ENCODE measurements at places on chromosomes 11 and 22.
A peak's percentile ranks its signal among the peaks of the same experiment; 100 is the strongest.

GRCh38 chr11:30859669-30860068 is 273.5 kb upstream of the MPPED2 start:
- no peak for DNase-seq

DNA sequence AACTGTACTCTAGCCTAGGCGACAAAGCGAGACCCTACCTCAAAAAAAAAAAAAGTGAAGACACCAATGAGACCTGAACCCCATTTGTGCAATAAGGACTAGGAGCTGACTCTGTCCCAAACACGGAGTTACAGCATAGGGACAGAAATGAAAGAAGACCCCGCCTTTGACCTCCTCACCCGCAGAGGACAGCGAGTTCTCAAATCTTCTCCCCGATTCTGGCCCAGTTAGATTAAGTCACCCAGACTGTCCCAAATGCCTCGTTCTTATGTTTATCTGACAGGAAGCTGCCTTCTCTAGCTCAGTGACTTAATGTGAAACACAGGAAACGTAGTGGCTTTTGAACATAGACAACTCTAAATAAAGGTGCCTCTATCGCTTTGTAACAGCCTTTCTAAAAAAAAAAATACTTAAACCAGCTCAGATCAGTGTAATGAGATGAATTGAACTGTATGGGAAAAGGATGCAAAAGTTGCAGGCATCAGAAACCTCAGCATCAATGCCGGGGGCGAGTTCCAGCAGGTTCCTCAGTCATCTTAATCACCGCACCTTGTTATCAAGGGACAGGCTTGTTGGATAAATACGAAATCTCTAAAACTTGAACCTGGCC is 10.6 kb downstream of the MYH9 start:
- no peak for DNase-seq

GRCh38 chr11:85949798-85950197 is 94.6 kb downstream of the CCDC83 start:
- DNase-seq, result no peak

- no peak for DNase-seq
Observed at GRCh38 chr11:1916986-1917522, 2.4 kb upstream of the TNNT3 start.

GRCh38 chr11:16352707-16353106 is 3.6 kb downstream of the SOX6 start:
- no peak for DNase-seq

- no peak for DNase-seq
Observed at GRCh38 chr11:86014221-86014620, 54.7 kb downstream of the PICALM start.

- no peak for DNase-seq
Observed at GRCh38 chr11:70251659-70252321, 18.7 kb upstream of the PPFIA1 start.

GRCh38 chr11:14393129-14393528 is 34.1 kb upstream of the RRAS2 start:
- DNase-seq, result no peak

GRCh38 chr11:4671741-4672140 is 25.9 kb downstream of the OR51E2 start:
- DNase-seq, result no peak

DNA sequence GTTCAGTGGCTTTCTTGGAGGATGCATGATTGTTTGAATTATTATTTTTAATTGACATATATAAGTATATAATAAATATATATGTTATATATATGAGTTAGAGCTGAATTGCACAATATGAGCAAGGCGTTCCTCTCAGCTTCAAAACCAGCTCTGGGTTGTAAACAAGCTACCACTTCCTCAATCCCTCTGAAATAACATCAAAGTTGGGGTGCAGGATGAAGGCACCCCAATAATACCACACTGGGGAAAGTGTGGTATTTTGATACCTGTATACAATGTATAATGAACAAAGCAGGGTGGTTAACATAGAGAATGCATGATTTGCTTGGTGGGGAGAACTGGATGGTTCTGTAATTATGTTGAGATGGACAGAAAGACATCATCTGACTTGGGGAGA is 1.7 kb upstream of the SORL1 start:
- DNase-seq, result no peak

- DNase-seq, result no peak
Observed at GRCh38 chr22:25554238-25554671, 10.2 kb upstream of the GRK3 start.

DNA sequence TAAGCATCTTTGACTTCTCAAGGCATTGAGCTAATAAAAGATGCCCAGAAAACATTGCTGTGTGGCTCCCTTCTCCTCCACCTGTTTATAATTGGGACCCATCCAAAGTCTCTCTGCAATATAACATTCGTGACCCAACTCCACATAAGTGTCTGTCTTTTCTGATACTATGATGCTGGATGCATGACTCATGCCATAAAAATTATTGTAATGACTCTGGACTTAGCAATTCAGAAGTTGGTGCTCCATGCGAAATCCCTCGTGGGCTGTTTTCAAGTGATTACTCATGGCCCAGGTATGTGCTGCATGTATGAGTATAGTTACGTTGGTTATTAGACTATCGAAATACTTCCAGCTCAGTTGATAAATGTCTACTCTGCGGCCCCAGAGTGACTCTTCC is 11.7 kb downstream of the FJX1 start:
- no peak for DNase-seq

- DNase-seq, result no peak
Observed at GRCh38 chr11:92663539-92663938, 305.9 kb upstream of the MTNR1B start.

DNA sequence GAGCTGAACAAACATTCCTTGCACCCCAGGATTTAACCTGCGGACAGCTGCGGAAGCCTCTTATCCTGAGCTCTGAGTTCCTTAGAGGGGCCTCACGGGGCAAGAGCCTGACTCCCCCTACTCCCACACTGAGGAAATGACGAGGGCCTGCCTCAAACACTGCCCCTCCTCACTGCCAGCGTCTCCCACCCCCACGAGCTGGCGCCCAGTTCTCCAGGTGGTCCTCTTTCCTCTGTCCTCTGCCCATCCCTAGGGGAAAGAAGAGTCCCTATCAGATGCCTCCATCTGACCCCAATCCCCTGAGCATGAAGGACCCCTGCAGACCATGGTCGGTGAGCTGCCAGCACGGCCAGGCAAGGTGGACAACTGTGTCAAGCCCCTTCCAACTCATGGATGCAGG is 14.3 kb downstream of the CHST1 start:
- DNase-seq, result no peak

DNA sequence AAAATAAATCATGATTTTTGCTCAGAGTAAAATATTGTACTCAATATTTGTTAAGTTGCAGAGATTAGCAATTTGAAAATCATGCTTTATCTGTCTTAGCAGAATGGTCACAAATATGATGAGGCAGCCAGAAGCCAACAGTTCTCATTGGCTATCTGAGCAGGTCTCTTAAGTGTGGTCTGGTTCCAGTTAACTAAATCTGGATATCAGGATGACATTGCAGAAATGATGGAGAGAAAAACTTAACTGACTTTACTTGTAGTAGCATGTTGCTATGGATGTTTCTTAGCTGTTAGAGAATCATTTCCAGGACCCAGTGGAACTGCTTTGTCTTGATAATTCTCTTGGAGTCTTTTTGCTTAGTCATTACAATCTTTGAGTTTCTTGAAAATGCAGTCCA is 1070.3 kb downstream of the JRKL start:
- no peak for DNase-seq

DNA sequence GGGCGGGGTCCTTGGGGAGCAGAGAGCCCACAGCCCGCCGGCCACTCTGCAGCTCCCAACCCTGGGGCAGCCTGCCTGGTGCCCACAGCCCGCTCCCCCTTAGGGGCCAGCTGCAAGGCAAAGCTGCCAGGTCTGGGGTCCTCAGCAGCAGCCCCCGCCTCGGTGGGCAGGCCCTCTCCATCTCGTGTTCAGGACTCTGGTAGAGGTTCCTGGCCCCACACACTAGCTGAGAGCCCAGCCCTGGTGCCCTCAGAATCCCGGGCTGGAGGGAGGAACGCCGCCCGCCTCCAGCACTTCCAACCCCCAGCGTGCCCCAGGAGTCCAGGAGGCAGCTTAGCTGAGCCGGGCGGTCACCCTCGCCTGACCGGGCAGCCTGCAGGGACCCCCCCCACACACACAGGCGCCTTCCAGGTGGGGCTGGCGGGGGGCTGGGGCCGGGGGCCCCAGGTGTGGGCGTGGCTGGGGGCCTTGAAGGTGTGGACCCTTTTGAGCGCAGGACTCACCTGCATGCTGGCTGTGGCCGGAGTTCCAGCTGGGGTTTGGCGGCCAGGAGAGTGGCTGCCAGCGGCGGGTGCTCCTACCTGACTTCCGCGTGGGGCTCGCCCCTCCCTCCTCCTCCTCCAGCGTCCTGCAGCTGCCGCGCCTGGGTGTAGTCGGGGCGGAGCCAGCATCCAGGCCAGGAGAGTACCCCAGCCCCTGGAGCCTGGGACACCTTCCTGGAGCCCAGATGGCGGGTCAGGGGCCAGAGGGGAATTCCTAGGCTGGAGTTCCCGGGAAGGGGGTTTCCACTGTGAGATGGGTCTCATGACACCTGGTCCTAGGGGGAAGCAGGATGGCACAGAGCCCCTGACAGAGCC is at the start of gene ANO9:
Gene ANO9 (minus strand): TSS at position 594 of the 857 bp plus-strand sequence. CDS start 85 bp downstream, at position 509.
- DNase-seq, result no peak

DNA sequence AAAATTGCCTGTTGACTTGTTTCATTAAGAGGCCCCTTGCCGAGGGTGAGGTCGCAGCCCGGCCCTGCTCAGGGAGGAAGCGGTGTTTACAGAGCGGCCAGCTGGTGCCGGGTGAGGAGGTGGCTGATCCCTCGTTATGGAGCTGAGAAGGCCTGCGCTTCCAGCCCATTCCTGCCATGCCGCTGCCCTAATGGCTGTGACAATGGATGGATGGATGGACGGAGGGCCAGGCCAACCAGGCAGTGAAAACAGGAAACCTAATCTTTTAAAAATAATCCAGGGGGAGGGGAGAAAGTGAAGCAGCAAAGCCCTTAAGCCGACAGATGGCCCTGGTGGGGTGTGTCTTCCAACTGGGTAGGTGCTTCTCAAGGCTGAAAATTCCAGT is 38.5 kb downstream of the BCR start:
- DNase-seq, result peak; percentile 30

DNA sequence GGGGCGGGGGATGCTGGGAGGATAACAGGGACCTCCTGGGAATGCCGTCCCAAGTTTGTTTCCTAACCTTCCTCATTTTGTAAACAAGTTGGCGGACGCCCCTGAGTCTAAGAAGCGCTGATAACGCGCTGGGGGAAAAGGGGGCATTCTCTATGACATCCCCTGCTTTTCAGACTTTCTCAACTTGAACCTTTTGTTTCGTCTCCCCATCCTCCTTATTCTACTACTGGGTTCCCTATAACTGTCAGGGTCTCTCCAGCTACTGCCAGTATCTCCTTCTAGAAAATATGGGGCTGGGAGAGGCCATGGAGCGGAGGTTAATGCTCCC is 654 bp downstream of the TMEM86A start:
- DNase-seq, result no peak

DNA sequence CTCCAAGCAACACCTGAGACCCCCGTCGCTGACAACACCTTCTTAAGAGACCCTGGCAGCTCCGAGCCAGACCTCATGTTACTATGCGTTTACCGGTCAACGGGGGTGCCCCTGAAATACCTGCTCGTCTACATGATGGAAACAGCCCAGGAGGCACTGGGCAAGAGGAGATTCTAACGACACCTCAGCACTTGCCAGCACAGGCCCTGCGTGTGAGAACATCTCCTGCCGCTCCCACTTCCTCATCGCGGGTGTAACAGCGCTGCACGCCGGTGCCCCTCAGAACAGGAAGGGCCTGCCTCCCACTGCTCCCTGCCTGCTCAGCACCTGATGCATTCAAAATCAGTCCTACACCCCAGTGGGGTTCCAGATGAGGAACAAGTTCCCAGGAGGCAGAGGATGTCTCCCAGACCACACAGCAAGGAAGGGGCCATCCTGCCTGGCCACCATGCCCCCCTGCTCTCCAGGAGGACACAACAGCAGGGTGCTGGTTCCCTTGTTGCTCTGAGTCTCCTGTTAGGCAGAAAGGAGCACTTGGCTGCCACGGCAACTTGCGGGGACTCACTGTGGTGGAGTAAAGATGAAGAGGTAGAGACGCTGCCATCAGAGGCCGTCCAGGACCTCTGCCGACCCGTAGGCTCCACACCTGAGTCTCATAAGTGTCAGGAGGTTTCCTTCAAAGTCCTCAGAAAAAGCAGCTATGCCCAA is 2.1 kb downstream of the TOLLIP start:
- DNase-seq, result no peak

- no peak for DNase-seq
Observed at GRCh38 chr11:16771350-16772140, 33.1 kb downstream of the C11orf58 start.

DNA sequence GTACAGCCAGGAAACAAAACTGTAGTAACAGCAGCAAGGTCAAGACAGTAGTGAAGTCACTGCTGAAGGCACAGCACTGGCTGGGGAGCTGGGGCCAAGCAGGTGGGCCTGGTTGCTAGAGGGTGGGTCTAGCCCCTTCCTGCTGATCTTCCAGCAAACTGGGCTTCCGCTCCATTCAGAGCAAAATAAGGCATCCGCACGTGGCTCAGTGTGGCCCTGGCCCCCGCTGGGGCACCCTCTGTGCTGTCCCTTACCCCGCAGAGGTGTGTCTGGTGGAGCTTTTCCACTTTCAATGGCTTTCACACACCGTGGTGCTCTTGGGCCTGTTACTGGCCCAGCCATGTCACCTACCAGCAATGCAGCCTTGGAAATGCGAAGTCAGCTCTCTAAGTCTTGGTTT is 162.4 kb upstream of the B3GAT1 start:
- DNase-seq, result no peak

GRCh38 chr11:81219661-81220060 is 1514.0 kb downstream of the FAM181B start:
- no peak for DNase-seq

DNA sequence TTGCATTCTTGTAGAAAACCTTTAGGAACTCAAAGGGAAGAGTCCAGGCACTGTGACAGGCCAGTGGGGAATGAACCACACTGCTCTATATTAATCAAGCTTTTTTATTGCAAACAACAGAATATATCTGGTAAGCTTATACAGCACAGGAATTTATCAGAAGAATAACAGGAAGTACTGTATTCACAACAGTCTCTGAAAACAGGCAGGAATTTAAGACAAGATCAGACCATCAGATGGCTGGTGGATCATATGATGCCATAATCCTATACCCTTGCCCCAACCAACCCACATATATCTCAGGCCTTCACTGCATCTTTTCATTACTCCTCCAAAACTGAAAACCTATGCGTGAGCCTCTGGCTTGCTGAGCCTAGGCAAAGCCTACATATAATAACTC is 1.0 kb upstream of the HTATIP2 start:
- no peak for DNase-seq

DNA sequence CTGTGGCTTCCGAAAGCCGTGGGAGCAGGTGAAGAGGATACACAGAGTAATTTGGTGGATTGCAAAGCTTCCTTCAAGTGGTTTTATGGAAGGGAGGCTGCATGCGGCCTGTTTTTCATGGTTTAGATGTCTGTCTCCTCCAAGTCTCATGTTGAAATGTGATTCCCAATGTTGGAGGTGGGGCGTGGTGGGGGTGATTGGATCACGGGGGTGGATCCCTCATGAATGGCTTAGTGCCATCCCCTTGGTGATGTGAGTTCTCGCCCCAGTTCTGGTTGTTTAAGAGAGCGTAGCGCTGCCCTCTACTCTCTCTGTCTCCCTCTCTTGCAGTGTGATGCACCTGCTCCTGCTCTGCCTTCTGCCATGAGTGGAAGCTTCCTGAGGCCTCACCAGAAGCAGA is 247.8 kb upstream of the B3GAT1 start:
- DNase-seq, result no peak

- DNase-seq, result no peak
Observed at GRCh38 chr11:17371614-17372013, 16.8 kb downstream of the KCNJ11 start.
